ENCODE measurements at places on chromosomes 13 and 19.

DNA sequence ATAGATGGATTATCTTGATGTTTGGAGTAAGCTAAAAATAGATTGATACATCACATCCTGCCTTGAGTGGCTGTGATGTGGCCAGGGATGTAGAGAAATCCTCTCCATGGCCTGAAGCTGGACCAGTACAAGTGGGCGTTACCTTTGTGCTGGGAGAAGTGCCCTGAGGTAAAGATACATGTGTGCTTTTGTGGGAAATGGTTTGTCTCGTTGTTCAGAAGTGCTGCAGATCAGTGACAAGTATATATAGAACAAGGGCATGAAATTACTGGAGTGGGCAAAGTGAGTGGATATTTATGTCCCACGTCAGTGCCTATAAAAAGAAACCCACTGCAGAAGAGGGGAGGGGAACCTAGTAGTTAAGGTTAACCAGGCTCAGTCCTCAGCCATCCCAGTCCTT lies 12.2 kb upstream of the ZNF304 start:
- H3K4me1 ChIP-seq: no peaks in the 10 kb centered on the region
- DNase-seq: peak; percentile 15
- H3K4me3 ChIP-seq: no peak overlapping the region

GRCh38 chr13:48579165-48579918 lies 46.5 kb upstream of the RCBTB2 start:
- DNase-seq: peak; percentile 77
- no peak overlapping the region for H3K27ac ChIP-seq
- H3K27me3 ChIP-seq: no peaks in the 10 kb centered on the region
- H3K36me3 ChIP-seq: no peaks in the 10 kb centered on the region
- H3K4me1 ChIP-seq: peaks cover 8% of the 10 kb centered on the region

DNA sequence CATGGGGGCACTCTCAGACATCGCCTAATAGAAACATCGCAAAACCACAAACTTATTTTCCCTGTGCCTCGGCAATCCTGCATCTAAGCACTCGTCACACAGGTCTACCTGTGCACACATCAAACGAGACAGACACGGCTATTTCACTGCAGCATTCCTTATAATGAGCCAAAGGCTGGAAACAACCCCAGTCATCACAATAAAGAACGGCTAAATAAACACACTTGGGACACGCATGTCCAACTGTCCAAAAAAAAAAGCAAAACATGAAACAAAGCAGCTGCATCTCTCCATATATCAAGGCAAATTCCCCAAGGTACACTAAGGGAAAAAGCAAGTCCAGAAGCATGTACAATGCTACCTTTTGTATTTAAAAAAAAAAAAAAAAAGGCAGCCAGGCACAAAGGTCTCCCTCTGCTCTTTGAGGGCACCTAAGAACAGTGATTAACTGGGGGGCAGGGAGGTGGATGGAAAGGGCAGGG lies 27.2 kb upstream of the CCNP start:
- no peak overlapping the region for H3K27ac ChIP-seq
- no peaks in the 10 kb centered on the region for H3K27me3 ChIP-seq
- DNase-seq: no peak
- H3K36me3 ChIP-seq: peaks cover 58% of the 10 kb centered on the region
- H3K4me1 ChIP-seq: peaks cover 6% of the 10 kb centered on the region

DNA sequence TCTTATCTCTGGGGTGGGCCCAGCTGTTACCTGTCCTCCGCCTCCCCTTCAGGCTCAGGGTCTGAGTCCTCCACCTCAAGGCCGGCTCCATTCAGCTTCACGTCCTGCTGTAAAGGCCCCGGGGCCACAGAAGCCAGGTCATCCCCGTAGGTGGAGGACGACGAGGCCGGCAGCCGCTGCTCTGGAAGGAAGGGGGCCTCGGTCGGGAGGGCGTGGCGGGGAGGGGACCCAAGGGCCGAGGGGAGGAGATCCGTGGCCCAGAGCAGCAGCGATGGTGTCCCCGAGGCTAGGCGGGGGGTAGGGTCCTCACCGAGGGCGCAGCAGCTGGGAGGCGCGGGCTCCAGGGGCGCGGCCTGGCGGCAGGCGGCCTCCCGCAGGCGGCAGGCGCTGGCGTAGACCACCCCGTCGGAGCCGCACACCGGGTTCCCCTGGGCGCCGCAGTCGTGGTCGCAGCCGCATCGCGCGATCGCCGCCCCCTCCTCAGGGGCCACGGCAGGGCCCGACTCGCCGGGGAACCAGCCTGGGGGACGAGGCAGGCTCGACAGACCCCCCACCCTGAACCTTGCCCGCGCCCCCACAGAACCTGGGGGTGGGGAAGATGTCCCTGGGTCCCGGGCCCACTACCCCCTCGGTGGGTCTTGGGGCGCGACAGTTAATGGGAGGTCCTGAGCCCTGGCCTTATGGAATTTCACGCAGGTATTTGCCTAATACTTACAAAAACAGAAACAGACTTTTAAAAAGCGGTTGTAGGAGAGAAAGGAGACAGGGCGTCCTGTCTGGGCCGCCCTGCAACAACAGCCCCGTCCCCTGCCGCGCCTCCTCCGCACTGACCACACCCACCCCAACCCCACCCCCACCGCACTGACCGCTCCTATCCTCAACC lies 7.6 kb downstream of the F2RL3 start:
- peaks cover 14% of the 10 kb centered on the region for H3K27me3 ChIP-seq
- no peaks in the 10 kb centered on the region for H3K36me3 ChIP-seq
- peak overlapping the region; percentile 35 for H3K27ac ChIP-seq
- peak overlapping the region; percentile 39 for H3K4me3 ChIP-seq
- DNase-seq: no peak

- H3K4me3 ChIP-seq: peak within 1 kb of the TSS; percentile 85
- peak; percentile 100 for DNase-seq
These were observed at the start of gene KBTBD6 for GRCh38 chr13:41132512-41133152. Gene KBTBD6, minus strand, starts transcription at chr13:41132802. Its CDS starts 291 bp downstream, at chr13:41132511.

GRCh38 chr13:73737214-73737613 lies 397.0 kb downstream of the KLF12 start:
- no peaks in the 10 kb centered on the region for H3K36me3 ChIP-seq
- no peak for DNase-seq
- H3K27ac ChIP-seq: no peak overlapping the region
- no peaks in the 10 kb centered on the region for H3K27me3 ChIP-seq

DNA sequence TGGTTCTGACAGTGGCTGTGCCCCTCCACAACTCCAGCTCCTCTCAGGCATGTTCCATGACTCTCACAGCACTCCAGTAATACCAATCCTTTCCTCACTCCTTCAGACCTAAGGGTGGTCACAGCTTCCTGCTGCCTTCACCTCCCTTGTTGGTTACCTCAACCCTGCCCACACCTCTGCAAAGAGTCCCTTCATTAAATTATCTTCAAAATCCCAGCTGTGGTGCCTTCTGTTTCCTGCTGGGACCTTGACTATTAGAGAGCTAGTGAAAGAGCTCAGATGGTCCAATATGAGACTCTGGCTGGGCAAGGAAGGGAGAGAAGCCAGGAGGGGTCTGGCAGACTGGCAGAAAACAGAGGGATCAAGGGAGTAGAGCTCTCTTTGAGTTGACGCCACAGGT lies 26.1 kb downstream of the DEDD2 start:
- no peak for DNase-seq
- H3K4me1 ChIP-seq: no peaks in the 10 kb centered on the region
- H3K4me3 ChIP-seq: no peak overlapping the region
- H3K36me3 ChIP-seq: no peaks in the 10 kb centered on the region
- H3K27ac ChIP-seq: no peak overlapping the region

DNA sequence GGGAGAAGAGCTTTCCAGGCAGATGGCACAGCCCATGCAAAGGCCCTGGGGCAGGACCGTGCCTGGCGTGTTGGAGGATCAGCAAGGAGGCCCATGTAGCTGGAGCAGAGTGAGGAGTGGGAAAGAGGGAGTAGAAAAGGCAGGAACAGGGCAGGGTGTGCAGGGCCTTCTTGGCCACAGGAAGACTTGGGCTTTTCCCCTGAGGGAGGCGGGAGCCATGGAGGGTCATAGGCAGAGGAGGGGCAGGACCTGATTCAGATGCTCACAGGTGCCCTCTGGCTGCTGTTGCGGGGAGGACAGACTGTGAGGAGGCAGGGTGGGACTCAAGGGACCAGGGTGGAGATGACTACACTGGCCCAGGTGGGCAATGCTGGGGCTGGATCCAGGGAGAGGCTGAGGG lies 13.8 kb upstream of the PTPRS start:
- no peaks in the 10 kb centered on the region for H3K36me3 ChIP-seq
- H3K4me3 ChIP-seq: no peak overlapping the region
- no peak for DNase-seq
- H3K27me3 ChIP-seq: peaks cover 4% of the 10 kb centered on the region
